Astrocyte (in vitro differentiated cells and primary cell): ENCODE measurements at places on chromosomes 6 and 20. TPM values are rescaled to one million over a fixed set of nuclear protein-coding genes. Genes with fewer than 3 reads are reported as not detected.

DLK2 gene
- 0.41 and 0.68 TPM in 2 replicates for total RNA-seq

BHLHE23 gene
- total RNA-seq = not detected in 2 replicates

- DNase-seq = no peak
Measured at GRCh38 chr6:93454533-93454932, 35.2 kb upstream of the EPHA7 start.

HDGFL1 gene
- not detected in 2 replicates for total RNA-seq

- no peak for DNase-seq
Measured at GRCh38 chr6:167984876-167985604, 12.4 kb upstream of the KIF25 start.

CLPSL1 gene
- total RNA-seq = not detected in 2 replicates

DNA sequence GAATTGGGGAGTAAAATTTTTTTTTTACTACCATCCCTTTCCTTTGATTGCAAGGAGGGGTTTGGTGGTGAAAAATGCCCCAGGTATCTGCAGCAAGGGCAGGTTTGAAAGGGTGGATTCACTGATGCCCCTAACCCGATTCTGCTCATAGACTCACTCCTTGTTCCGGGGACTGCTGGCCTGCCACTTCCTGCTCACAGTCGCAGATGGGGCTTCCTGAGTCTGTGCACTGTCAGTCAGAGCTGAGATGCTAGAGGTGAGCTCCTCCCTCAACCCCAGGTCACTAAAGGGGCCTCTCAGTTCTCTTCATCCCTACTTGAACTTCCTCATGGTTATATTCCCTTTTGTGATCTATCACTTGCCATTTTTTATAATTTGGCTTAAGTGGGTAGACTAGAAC, 357.9 kb downstream of the FARS2 start:
- DNase-seq = no peak

DNA sequence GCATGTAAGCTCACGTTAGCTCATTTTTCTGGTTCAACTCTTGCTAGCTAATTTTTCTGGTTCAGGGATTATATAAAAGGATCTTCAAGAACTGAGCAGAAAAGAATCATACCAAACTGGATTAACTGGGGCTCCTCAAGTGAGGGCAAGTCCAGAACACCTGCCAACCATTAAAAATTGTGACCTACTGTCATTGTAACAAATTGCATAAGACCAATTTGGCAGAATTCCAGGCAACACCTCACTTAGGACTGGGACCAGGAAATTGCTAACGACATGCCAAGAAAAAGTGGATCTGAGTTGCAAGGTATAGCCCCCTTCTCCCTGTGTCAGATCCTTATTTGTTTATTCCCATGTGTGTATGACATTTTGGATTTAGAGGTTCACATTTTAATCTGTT, 216.6 kb downstream of the HIVEP2 start:
- DNase-seq = no peak

- DNase-seq = no peak
Measured at GRCh38 chr6:108685970-108686369, 125.3 kb downstream of the FOXO3 start.

PI3 gene
- total RNA-seq = not detected in 2 replicates

- no peak for DNase-seq
Measured at GRCh38 chr6:53847796-53848314, 53.0 kb downstream of the LRRC1 start.
